ENCODE measurements at places on chromosomes 11 and 22.

DNA sequence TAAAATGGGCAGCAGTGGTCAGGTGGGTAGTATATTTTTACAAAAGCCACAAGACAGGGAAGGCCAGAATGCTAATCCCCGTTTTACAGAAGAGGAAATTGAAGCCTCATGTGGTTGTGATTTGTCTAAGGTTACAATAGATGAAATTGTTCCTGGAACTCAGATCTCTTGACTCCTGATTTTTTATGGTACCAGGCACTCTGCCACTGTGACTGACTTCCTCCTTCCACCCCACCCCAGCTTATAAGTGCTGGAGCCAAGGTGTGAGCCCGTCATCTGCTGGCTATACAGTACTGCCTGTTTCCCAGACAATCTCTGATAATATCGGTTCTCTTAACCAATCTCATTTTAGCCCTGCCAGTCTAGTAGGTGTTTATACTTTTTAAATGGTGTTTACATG is 1.9 kb downstream of the SLC5A1 start:
- DNase-seq: no peak

GRCh38 chr11:47791774-47792430 is 24.8 kb upstream of the FNBP4 start:
- DNase-seq: no peak

DNA sequence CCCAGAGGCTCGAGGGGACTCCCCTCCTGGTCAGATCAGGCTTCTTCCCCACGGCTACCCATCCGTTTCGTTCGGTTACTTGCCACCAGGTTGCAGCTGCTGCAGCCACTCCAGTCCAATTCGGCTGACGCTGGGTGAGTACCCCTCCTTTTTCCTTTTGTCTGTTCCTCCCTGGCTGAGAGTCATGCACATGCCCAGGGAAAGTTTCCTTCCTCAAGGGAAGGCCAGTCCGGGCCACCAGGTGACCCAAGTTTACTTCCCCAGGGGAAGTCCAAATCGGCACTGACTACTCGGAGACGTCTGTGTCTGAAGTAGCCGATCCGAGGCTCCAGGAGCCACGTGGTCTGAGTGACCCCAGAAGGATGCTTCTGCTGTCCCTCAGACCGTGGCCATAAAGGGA is 13.2 kb upstream of the OR56A3 start:
- no peak for DNase-seq

GRCh38 chr22:17120711-17121232 is 388 bp downstream of the TMEM121B start:
- DNase-seq: no peak

- DNase-seq: no peak
These were observed 20.0 kb upstream of the SCARF2 start for GRCh38 chr22:20457506-20458240.

GRCh38 chr22:34427436-34427835 is 507.2 kb upstream of the LARGE1 start:
- DNase-seq: no peak

- no peak for DNase-seq
These were observed 15.0 kb upstream of the FGF3 start for GRCh38 chr11:69834251-69834650.

GRCh38 chr11:9528573-9529333 is 44.7 kb upstream of the WEE1 start:
- no peak for DNase-seq

DNA sequence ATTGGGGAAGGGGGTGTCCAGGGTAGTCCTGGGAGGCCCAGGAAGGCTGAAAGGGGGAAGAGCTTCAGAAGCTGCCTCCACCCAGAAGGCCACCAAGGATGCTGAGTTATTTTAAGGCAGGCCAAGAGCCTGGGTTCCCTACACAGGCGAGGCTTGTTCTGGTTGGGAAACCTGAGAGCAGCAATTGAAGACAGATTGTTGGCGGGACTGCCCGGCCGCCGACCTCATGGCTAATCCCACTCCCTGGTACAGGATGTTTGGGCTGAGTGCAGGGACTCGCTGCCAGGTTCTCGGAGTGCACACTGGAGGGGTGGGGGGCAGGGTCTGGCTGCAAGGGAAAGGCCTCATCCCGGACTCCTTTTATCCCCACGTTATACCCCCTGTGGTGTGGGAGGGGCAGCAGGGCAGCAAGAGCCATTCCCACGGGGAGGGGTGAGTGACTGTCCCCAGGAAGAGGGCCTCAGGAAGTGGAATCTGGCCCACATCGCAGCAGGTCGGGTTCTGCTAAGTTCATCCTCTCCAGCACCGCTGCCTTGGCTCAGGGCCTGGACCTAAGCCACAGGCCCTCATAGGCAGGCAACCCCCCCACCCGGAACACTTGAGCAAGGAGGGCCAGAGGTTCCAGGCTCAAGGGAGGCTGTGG is 43.6 kb upstream of the PRR5 start:
- DNase-seq: no peak

DNA sequence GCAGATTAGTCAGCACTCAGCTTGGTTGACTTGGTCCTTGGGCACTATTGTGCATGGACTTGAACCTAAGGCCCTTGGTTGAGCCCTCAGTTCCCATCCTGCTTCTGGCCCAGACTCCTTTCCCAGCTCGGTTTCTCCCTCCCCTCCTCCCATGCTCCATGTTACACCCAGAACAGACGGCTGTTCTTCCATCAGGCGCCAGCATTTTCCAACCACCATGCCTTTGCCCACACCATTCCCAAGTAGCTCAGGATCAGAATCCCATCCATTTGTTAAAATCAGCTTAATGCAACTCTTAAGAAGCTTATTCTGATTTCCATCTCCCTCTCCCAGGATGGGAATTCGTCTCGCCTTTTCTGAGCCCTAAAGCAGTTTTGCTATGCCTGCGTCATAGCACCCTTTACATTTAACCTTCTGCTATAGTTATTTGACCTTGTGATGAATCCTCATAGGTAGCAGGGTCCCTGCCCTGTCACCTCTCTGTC is 110.7 kb downstream of the MICAL2 start:
- DNase-seq: no peak

DNA sequence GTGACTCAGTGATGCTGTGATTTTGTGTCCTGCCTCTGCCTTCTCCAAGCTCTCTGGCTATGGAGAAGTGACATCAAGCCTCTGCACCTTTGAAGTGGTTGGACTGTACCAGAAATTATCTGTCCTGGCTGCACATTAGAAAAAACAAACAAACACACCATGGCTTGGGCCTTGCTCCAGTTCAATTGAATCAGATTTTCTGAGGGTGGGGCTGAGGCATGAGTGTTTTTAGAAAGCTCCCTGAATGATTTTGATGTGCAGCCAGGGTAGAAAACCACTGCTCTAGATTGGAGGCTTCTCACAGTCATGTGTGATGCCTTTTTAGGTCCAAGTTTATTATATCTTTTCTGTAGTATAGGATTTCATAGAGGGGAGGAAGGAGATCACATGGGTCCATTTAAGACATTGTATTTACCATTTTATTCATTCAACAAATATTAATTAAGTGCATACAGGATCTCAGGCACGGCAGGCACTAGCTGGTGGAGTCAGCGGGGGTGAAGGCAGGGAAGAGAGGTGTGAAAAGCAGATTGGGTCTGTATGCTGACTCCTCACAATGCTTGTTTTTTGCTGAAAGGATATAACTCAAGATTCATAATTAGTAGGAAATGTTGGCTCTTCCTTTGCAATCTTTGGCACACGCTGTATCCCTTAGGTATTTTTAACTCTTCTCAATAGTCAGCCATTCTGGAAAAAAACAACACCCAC is 7.1 kb upstream of the VSTM5 start:
- DNase-seq: no peak

GRCh38 chr11:78399136-78399535 is 18.5 kb downstream of the GAB2 start:
- DNase-seq: no peak

- DNase-seq: no peak
These were observed 74.0 kb upstream of the WNT11 start for GRCh38 chr11:76280151-76280881.

GRCh38 chr11:62994775-62995174 is 10.0 kb upstream of the SLC22A6 start:
- no peak for DNase-seq

GRCh38 chr22:43923631-43924464 is at the start of gene PNPLA3:
TSS of gene PNPLA3 (plus strand) at chr22:43923805. CDS start at chr22:43923912, 107 bp downstream.
- peak; percentile 64 for DNase-seq

- no peak for DNase-seq
These were observed 14.6 kb upstream of the SYT13 start for GRCh38 chr11:45300715-45301114.

DNA sequence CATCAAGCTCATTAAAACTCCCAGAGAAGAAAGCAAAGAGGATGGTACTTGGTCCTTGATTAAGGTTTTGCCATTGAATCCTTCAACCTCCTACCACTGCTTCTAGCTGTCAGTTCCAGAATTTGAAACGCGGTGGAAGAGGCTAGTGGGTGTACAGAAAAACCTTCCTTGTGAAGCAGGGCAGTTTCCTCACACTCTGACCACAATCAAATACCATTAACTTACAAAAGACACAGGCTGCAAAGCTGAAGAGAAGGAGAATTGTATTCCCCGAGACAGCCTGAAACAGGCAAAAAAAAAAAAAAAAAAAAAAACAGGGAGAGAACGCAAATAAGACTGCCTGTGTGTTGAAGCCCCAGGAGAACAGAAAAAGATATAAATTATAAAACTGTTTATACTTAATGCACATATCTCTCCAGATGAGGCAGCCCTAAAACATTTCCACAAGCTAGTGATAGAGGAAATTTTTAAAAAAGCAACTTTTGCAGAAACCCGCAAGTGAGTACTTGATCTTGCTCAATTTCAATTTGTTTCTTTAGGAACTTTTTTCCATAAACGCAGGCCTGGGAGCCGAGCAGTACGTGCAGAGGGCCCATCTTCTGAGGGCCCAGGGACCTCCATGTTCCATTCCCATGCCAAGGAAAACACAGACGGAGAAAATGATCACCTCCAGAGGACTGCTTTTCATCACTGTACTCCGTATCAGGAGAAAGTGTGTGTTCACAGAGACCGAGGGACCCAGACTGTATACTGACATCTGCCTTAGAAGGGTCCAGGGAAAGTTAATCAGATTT is 218.7 kb upstream of the BLID start:
- DNase-seq: no peak

DNA sequence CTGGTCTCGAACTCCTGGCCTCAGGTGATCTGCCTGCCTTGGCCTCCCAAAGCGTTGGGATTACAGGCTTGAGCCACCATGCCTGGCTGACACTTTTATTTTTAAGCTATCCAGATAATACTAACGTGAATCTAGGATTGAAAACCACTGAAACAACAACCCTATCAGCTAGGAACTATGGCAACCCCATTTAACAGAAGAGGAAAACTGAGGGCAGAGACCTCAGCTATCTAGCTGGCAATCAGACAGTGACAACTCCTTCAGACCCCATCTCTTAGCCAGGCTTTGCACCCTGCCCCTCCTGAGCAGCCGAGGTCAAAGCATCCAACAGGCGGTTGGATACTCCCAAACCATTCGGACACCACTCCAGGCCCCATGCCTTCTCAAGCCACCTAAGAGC is 14.1 kb downstream of the ABTB2 start:
- DNase-seq: no peak

DNA sequence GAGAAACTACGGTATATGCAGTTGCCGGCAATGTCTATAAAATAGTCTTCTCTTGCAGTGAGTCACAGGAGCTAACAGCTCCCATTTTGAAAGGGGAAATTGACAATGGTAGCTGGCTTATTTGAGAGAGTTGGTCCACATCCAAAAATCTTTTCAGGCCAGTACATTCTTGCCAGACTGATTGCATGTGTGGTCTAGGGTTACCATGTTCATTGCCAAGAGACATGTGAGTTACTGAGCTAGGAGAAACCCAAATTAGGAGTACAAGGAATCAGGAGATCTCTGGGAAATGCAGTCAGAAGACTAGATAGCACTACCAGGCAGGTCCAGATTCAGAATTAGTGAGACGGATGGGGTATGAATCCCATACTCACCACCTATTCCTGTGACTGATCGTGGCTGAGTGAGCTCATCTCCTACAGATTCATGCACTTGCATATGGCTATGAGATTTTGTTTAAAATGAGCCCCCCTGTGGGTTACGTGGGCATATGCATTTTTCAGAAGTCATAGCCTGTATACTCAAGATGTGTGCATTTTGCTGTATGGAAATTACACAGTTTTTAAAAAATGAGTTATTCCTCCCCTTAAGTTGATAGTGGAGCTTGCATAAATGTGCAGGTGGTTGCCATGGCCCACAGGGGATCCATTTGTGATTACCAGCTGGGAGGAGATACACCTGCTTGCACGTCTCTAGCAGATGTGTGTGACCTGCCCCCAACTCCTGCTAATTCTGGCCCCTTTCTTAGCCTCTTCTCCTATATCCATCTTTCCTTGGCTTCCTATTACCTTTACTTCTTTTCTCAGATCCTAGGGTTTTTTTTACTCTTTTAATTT is 102.7 kb downstream of the COMMD9 start:
- DNase-seq: no peak

- DNase-seq: no peak
These were observed 82.6 kb downstream of the LDLRAD3 start for GRCh38 chr11:36026315-36026968.

DNA sequence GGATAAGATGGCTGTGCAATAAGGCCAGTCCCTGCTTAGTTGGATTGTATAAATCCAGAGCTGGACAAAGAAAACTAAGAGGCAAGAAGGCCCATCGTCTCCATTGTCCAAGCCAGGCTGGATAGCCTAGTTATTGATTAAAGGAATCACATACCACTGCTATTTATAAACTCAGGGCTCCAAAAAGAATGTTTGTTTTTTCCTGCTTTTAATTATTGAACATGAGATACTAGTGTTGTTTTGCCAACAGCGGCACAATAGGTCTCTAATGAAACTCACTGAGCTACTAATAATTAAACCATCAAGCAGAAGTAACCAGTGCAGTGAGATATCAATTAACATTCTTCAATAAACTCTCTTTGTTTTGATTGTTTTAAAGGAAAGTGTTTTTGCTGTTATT is 259.7 kb downstream of the INSC start:
- no peak for DNase-seq

- DNase-seq: no peak
These were observed 29.7 kb upstream of the NELL1 start for GRCh38 chr11:20639688-20640087.

DNA sequence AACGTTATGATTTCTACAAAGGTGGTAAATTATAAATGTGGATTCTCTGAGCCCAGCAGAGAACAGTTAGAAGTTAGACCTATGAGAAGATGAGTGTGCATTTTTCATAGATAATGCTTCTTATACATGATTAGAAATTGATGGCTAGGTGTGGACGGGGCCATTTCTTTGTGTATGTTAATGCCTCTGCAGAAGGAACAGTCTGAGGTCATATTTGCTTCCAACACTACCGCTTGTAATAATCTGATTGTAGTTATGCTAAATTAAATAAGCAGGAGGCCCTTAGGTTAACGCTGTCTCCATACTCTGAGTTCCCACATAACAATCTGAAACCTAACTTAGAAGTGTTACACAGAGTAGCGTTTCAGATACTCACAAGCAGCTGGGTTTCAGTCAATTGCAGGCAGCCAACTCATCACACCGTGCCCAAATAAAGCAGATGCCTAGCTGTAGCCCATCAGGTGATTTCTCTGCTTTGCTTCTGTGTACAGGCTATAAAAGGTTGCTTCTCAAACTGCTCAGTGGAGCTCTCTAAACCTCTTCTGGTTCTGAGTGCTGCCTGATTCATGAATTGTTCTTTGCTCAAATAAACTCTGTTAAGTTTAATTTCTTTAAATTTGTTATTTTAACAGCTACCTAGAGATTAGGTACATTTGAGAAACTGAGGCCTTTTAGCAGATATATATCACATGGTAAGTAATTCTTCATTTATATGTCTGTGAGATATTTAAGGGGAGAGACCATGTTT is 638.8 kb upstream of the CCDC90B start:
- DNase-seq: no peak
